Posterior cingulate gyrus (tissue), 11 donors: ENCODE measurements at places on chromosomes 1 and 21.

GRCh38 chr1:212458817-212459216 lies 26.1 kb downstream of the NENF start:
- DNase-seq: no peak

- DNase-seq: no peak
Measured at GRCh38 chr1:181356505-181357340, 126.6 kb upstream of the CACNA1E start.

DNA sequence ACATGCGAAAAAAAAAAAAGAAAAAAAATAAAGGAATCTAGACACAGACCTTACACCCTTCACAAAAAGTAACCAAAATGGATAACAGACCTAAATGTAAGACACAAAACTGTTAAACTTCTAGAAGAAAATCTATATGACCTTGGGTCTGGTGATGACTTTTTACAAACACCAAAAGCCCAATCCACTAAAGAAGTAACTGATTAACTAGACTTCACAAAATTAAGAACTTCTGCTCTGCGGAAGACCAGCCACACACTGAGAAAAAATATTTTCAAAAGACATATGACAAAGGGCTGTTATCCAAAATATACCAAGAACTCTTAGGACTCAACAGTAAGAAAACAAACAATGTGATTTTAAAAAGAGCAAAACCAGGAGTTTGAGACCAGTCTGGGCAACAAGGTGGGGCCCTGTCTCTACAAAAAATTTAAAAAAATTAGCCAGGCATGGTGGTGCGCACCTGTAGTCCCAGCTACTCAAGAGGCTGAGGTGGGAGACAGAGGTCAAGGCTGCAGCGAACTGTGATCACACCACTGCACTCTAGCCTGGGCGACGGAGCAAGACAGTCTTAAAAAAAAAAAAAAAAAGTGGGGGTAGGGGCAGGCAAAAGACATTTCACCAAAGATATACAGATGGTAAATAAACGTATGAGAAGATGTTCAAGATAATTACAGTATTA lies 9.8 kb downstream of the PARP1 start:
- DNase-seq: peak; percentile 57

- DNase-seq: no peak
Measured at GRCh38 chr1:35886577-35887431, 3.8 kb downstream of the AGO1 start.

DNA sequence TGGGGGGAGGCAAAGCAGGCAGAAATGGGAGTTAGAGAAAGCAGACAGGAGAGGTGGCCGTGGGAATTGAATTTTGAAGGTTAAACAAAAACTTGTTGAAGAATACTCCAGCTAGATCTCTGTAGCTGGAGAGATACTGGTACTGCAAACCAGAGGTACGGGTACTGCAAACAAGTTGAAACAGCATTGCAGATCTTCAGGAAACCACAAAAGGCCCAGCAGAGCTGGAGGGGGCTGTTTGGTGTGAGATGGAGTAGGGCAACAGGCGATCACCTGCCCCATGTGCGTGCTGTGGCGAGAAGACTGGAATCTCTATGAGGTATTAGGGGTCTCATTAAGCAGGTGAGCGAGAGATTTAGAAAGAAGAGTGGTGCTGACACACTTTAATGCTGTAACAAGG lies 77.7 kb upstream of the RGS4 start:
- no peak for DNase-seq

GRCh38 chr1:19307794-19308508 lies 4.0 kb downstream of the AKR7A2 start:
- DNase-seq: no peak
